ENCODE measurements at places on chromosomes 7 and 10. TPM values are rescaled to one million over a fixed set of nuclear protein-coding genes. Genes with fewer than 3 reads are reported as not detected.

PIK3AP1 gene
- under 0.01 TPM for total RNA-seq

GRCh38 chr10:71220689-71221540, 8.5 kb downstream of the UNC5B start:
- no peak overlapping the region for H3K27ac ChIP-seq
- H3K4me1 ChIP-seq = peaks cover 21% of the 10 kb centered on the region
- no peaks in the 10 kb centered on the region for H3K36me3 ChIP-seq
- DNase-seq = no peak
- no peak overlapping the region for H3K4me3 ChIP-seq

DNA sequence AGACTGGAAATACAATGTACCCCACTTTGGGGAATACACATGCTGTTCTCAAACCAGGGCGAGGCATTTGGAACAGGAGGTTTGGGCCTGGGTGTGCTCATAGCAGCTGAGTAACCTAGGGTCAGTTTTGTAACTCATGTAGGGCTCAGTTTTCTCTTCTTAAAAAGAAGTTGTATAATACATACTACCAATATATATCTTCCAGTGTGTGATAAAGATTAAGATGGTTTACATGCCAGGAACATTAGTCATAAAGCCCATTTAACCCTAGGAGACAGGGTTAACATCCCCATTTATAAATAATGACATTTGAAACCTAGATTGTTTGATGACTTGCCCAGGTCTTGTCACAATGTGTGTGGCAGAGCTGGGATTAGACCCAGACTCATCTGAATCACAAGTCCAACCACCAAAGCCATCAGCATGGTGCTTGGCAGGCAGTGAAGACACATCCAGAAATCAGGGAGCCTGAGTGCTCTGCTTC, 6.0 kb downstream of the AKR1B10 start:
- peaks cover 27% of the 10 kb centered on the region for H3K27me3 ChIP-seq
- DNase-seq = peak; percentile 21
- H3K4me1 ChIP-seq = peaks cover 5% of the 10 kb centered on the region
- no peak overlapping the region for H3K4me3 ChIP-seq
- H3K27ac ChIP-seq = no peak overlapping the region

ENTPD1 gene
- not detected for total RNA-seq

- H3K4me3 ChIP-seq = no peak overlapping the region
- H3K27ac ChIP-seq = no peak overlapping the region
- no peaks in the 10 kb centered on the region for H3K27me3 ChIP-seq
- H3K36me3 ChIP-seq = no peaks in the 10 kb centered on the region
- H3K4me1 ChIP-seq = no peaks in the 10 kb centered on the region
These were observed 289.0 kb downstream of the GLRX3 start for GRCh38 chr10:130425169-130425568.

NUTM2D gene
- 0.56 TPM for total RNA-seq

DPP6 gene
- not detected for total RNA-seq

- no peaks in the 10 kb centered on the region for H3K4me1 ChIP-seq
- no peak overlapping the region for H3K4me3 ChIP-seq
- no peaks in the 10 kb centered on the region for H3K27me3 ChIP-seq
These were observed 176.8 kb upstream of the AHR start for GRCh38 chr7:17121671-17122070.

UCMA gene
- not detected for total RNA-seq

GRCh38 chr10:61902445-61903220, 1.1 kb downstream of the ARID5B start:
- peak overlapping the region; percentile 60 for H3K4me3 ChIP-seq
- peak; percentile 61 for DNase-seq
- H3K36me3 ChIP-seq = peaks cover 2% of the 10 kb centered on the region
- peaks cover 10% of the 10 kb centered on the region for H3K4me1 ChIP-seq
- peak overlapping the region; percentile 99 for H3K27ac ChIP-seq

GRCh38 chr7:135445690-135446089, 64.2 kb downstream of the CNOT4 start:
- H3K4me3 ChIP-seq = no peak overlapping the region
- no peaks in the 10 kb centered on the region for H3K27me3 ChIP-seq
- DNase-seq = no peak
- H3K4me1 ChIP-seq = no peaks in the 10 kb centered on the region
- peaks cover 3% of the 10 kb centered on the region for H3K36me3 ChIP-seq
- H3K27ac ChIP-seq = no peak overlapping the region

GRCh38 chr10:28089467-28089866, 90.6 kb upstream of the ODAD2 start:
- no peaks in the 10 kb centered on the region for H3K36me3 ChIP-seq
- H3K4me1 ChIP-seq = peaks cover 8% of the 10 kb centered on the region
- peak overlapping the region; percentile 21 for H3K27ac ChIP-seq
- peak; percentile 94 for DNase-seq
- no peaks in the 10 kb centered on the region for H3K27me3 ChIP-seq

DNA sequence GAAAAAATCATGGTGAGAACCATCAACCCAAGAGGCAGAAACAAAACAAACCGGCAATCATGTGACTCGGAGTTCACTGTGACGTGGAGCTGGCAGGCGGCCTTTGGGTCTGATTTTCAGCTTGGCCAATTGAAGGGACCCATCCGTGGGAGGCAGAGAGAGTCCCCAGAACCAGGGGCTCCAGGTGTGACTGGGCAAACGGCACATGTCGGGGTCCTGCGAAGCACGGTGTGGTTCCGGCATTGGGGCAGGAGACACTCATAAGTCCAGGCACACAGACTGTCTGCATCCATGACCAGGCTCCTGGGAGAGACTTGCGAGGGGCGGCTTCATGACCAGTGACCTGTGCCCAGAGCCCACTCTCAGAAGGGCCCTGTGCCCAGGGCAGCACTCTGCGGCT, 12.6 kb upstream of the CNPY1 start:
- no peak overlapping the region for H3K4me3 ChIP-seq
- H3K4me1 ChIP-seq = no peaks in the 10 kb centered on the region
- no peak overlapping the region for H3K27ac ChIP-seq
- H3K36me3 ChIP-seq = no peaks in the 10 kb centered on the region

DNA sequence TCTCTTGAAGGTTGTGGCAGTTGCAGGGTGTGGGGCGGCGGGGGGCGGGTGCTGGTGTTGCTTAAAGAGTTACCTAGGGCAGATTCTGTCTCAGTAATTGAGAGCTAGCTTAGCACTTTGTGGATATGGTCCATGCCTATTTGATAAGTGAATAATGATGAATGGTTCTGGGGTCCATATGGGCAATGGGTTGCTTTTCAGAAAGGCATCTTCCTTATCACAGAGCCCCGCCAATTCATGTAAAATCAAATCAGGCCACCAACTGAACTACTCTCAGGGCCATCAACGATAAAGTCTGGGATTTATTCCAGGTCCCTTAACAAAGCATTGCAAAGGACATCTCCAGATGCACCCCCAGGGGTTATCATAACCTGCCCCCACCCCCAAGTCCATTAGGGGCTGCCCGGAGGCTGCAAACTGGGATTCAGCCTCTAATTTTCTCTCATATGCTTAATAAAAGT, 1.8 kb upstream of the PRRT4 start:
- no peaks in the 10 kb centered on the region for H3K36me3 ChIP-seq
- peaks cover 78% of the 10 kb centered on the region for H3K27me3 ChIP-seq
- H3K4me1 ChIP-seq = no peaks in the 10 kb centered on the region
- no peak for DNase-seq

DNA sequence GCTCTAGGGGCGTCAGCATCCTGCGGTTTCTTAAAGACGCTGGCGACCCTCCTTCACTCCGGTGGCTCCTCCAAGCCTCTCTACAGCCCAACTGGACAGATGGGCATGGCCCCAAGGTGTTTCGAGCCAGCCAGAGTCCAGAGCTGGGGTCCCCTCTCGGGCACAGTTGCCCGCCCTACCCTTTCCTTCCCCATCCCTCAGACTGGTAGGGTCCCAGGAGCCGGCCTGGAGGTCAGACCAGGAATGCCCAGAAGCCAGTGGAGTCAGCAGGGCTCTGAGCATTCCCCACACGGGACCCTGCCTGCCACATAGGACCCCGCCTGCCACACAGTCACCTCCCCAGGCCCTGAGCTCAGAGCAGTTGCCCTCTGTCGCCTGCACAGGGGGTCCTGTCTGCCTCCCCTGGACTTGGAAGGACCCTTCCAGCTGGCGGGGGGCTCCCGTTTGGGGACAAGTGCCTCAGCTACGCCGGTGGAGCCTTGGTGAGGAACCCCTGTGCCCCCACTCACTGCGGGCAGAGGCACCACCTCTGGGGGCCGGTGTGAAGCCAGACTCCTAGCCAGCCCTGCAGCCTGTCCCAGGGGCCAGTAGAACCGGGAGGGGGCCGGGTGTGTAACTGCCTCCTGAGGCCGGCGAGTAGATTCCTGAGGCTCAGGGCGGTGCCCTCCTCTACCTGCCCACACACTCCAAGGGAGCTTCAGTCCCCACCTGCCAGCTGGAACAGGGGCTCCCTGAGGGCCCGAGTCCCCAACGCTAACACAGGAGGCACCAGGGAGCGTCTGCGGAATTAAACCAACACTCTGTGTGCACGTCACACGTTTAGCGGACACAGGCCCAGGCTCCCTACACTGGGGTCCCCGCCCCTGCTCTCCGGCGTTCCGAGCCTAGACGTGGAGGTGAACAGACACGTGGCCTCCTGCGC, 19.4 kb upstream of the PDGFA start:
- DNase-seq = no peak
- H3K36me3 ChIP-seq = no peaks in the 10 kb centered on the region
- peak overlapping the region; percentile 77 for H3K27ac ChIP-seq
- H3K27me3 ChIP-seq = peaks cover 2% of the 10 kb centered on the region
- H3K4me3 ChIP-seq = no peak overlapping the region

GRCh38 chr10:11304906-11305585, 287.4 kb downstream of the CELF2 start:
- no peak for DNase-seq
- no peaks in the 10 kb centered on the region for H3K36me3 ChIP-seq
- H3K4me3 ChIP-seq = no peak overlapping the region
- H3K27me3 ChIP-seq = no peaks in the 10 kb centered on the region
- H3K4me1 ChIP-seq = no peaks in the 10 kb centered on the region
- no peak overlapping the region for H3K27ac ChIP-seq

DNA sequence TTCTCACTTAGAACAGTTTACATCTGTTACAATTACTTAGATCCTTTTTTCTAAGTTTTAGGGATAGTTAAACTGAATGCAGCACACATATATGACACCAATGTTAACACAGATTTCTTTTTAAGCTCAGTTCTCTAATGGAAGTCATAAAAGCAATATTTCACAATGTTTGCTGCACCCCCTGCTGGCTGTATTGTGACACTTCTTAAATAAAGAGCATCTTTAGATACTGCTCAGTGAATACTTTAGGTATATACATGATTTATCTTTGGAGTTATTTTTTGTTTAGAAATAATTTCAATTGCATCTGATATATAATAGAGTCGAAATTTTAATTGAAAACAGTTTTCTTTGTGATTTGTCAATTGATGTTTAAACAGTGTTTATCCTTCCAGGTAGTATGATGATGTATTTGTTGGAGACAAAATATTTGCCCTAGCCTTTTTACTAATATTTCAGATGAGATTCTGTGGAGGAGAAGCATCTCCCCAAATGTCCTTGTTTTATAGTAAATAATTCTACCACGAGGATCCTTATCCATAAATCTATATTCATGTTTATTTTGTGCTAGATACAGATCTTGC, 174.4 kb downstream of the ST7 start:
- no peak overlapping the region for H3K4me3 ChIP-seq
- peak; percentile 72 for DNase-seq
- H3K27ac ChIP-seq = no peak overlapping the region
- no peaks in the 10 kb centered on the region for H3K36me3 ChIP-seq
- H3K27me3 ChIP-seq = no peaks in the 10 kb centered on the region
- H3K4me1 ChIP-seq = peaks cover 12% of the 10 kb centered on the region

DNA sequence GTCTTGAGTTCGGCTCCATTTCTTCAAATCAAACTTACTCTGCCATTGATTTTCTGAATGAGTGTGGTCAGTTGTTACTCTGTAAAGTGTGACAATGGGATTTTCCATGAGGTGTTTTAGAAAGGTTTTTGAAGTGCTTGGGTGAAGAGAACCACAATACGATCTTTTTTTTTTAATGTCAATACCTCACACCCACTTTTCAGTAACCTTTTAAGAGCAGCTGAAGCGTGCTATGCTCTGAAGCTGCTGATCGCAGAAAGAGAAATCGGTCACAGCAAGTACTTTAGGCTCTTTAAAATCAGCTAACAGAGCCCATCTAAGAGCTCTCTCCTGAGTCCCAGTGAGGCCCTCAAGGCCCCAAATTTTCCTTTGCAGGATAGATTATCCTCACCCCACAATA, 34.4 kb upstream of the YAE1 start:
- peaks cover 7% of the 10 kb centered on the region for H3K27me3 ChIP-seq
- no peak overlapping the region for H3K27ac ChIP-seq
- DNase-seq = no peak
- H3K4me3 ChIP-seq = no peak overlapping the region

DNA sequence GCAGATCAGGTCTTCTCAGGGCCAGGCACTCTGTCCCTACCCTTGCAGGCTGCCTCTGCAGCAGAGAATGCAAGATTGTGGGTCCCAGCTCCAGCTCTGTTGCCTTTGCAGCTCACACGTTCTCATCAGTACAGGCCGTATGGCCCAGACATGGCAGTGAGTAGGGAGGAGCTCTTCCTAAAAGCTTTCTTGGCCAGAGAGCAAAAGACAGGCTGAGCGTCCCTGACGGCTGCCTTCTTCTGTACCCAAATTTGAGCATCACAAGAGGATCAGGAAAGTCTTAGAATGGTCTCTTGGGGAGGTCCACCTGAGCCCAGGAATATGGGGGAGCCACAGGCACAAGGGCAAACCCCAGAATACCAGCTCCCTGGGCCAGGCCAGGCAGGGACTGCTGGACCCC, 266.3 kb upstream of the ZMIZ1 start:
- peaks cover 40% of the 10 kb centered on the region for H3K4me1 ChIP-seq
- H3K27ac ChIP-seq = peak overlapping the region; percentile 14
- no peak for DNase-seq
- H3K36me3 ChIP-seq = no peaks in the 10 kb centered on the region

GRCh38 chr7:73892003-73892999, 31.3 kb downstream of the TMEM270 start:
- H3K27me3 ChIP-seq = no peaks in the 10 kb centered on the region
- no peaks in the 10 kb centered on the region for H3K36me3 ChIP-seq
- peak; percentile 79 for DNase-seq
- H3K4me3 ChIP-seq = no peak overlapping the region
- H3K4me1 ChIP-seq = peaks cover 38% of the 10 kb centered on the region
- peak overlapping the region; percentile 54 for H3K27ac ChIP-seq

RARRES2 gene
- not detected for total RNA-seq

DNA sequence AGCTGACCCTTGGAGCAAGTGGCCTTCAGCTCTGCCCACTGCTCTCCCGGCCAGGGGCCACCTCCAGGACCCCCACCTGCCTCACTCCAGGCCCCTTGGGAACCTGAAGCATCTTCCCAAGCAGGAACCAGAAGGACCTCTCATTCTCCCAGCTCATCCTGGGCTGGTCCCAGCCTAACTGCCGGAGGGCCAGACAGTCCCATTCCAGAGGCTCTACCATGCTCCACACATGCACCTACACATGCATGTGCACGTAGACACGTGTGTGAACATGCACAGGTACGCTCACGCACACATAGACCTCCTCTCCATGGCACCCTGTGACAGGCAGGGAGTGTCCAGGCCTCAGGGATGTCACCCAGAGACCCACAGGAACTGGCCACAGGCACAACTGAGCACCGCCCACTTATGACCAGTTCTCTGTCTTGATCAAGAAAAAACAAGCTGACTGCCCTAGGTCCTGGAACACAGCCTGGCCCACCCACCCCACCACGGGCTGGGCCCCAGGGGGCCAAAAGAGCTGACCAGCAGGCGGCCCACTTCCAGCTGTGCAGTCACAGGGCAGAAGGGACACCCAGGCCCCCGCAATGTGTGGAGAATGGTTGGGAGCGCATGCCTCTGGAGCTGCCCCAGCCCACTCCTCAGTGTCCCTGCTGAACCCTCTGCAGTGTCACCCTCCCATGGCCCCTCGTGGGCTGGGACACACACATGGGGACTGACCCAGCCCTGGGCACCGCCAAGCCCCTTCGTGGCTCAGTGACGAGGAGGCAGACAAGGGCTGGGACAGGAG, 43.4 kb downstream of the CAMK2B start:
- no peak for DNase-seq
- peaks cover 6% of the 10 kb centered on the region for H3K27me3 ChIP-seq
- H3K4me1 ChIP-seq = peaks cover 5% of the 10 kb centered on the region
- H3K27ac ChIP-seq = no peak overlapping the region
- no peak overlapping the region for H3K4me3 ChIP-seq

NRP1 gene
- total RNA-seq = 191 TPM

ANKIB1 gene
- total RNA-seq = 39.4 TPM

Data from IMR-90 (cell line).